ENCODE measurements at places on chromosomes 6 and 20.

DNA sequence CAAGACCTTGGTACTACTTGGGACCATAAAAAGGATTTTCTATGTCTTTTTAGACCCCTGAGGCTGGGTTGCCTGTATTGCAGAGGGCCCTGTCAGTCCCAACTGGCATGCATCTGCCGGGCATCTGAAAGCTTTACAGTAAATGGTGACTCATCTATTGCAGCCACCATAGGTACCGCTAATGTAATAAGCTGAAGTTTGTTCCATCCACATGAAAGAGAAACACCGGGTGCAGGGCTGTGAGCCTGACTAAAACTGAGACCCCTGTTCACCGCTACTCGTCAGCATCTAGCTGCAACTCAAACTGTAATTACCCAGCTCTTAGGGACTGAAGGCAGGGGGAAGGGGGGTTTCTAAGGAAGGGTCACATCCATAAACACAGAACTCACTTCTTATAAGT lies 49.5 kb downstream of the TRERF1 start:
- DNase-seq = peak; percentile 48

GRCh38 chr20:56373942-56374341 lies 15.2 kb downstream of the FAM210B start:
- DNase-seq = peak; percentile 96

GRCh38 chr6:129141499-129141898 lies 258.6 kb downstream of the LAMA2 start:
- peak; percentile 46 for DNase-seq

- DNase-seq = no peak
Observed at GRCh38 chr20:361561-361960, 14.7 kb downstream of the NRSN2 start.

GRCh38 chr6:137415834-137416190 lies 78.4 kb downstream of the OLIG3 start:
- no peak for DNase-seq

GRCh38 chr6:155152211-155153076 lies 111.4 kb upstream of the CLDN20 start:
- DNase-seq = no peak

GRCh38 chr20:54438166-54438565 lies 37.2 kb upstream of the DOK5 start:
- DNase-seq = no peak

DNA sequence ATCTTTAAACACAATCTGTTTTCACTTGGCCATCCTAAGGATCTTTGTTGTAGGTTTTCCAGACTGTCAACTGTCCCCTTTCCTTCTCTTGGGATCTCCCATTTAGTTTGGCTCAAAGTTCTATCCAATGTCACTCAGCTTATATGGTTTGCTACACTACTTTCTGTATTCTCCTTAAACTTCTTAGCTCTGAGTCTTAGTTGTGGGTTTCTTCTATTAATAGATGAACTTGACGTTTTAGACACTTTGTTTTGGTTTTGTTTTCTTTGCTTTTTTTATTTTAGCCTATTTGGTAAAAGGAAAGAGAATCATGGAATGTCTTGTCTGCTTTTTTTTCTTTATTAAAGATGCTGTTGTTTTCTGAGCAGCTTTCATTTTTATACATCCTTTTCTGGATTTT lies 11.4 kb downstream of the RMND1 start:
- no peak for DNase-seq

GRCh38 chr6:444653-445275 lies 53.2 kb downstream of the IRF4 start:
- DNase-seq = no peak

GRCh38 chr6:25035512-25036435 lies 100.0 kb upstream of the RIPOR2 start:
- DNase-seq = no peak
